ENCODE measurements at places on chromosomes 5 and 9.

DNA sequence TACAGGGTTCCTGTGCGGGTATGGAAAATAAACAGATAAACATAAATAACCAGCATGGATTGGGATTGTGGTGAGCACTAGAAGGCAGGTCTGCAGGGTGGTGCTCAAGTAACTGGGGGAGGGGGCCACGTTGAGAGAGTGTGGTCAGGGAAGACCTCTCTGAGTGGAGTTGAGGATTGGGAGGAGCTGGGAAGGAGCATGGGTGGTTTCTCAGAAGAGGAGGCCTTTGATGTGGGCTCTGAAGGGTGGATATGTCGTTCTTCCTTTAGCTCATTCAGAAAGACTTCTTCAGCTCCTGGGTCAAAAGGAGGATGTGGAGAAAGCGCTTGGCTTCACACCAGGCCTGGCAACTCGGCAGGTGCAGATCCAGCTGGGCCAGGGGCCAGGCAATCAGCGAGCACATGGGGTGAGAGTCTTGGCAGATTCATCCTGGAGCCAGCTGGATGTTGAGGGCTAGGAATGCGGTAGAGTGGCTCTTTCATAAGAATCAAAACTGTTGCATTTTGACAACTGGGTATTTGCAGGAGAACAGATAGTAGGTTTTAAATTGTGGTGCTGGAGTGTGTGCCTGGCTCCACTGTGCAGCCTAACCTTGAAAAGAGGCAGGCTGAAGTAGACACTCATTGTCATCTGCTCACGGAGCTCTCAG is 71.7 kb downstream of the PCSK5 start:
- DNase-seq: no peak

GRCh38 chr5:151078490-151079262 is 2.2 kb downstream of the TNIP1 start:
- DNase-seq: no peak

DNA sequence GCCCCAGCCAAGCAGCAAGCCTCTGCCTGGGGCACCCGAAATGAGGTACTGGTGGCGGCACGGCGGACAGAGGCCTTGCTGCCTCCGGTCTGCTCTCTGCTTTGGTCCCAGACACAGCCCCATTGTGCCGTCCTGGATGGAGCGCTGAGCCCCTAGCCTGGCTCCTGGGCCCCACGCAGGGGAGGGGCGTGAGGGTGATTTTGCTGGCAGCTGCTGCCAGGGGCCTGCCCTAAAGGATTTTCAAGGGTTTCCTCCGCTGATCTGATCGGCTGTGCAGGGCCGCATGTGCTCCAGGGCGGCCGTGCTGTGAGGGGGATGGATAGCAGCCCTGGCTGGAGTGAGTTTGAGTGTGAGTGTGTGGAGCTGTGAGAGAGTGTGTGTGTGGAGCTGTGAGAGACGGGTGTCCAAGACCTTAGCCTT is 1.3 kb downstream of the GPSM1 start:
- no peak for DNase-seq

GRCh38 chr5:135913713-135914626 is 18.3 kb upstream of the IL9 start:
- DNase-seq: no peak

DNA sequence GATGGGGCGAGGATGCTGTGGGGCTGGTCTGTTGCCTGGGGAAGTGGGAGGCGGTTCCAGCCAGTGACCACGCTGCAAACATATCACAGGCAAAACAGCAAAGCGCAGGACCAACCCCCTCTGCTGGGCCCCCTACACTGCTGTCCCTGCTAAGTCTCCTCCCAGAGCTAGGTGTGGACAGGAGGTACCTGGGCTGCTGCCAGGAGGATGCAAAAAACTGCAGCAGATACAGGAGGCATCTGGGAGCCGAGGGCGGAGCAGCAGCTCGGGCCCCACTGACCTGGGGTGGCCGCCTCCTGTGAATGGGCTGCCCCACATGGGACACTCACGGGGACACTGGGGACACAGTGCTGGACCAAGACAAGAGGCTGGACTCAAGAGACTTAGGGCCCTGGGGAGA is 48.0 kb upstream of the PHYKPL start:
- DNase-seq: no peak
